Activated CD8-positive, alpha-beta memory T cell treated with anti-CD3 and anti-CD28 coated beads for 1 hour (primary cell): ENCODE measurements at places on chromosomes 6 and 20.

GRCh38 chr6:31971279-31971992 lies 502 bp downstream of the DXO start:
- DNase-seq: no peak

- no peak for DNase-seq
Measured at GRCh38 chr6:15351631-15352030, 105.8 kb downstream of the JARID2 start.

GRCh38 chr6:28349892-28350737 lies at the start of gene ZKSCAN3:
Gene ZKSCAN3 (plus strand): TSS chr6:28349947. CDS start chr6:28359587, 9,640 bp downstream.
- peak; percentile 75 for DNase-seq

GRCh38 chr20:34242879-34243278 lies 1.7 kb downstream of the ASIP start:
- DNase-seq: no peak

GRCh38 chr20:8095648-8096572 lies 36.2 kb upstream of the PLCB1 start:
- no peak for DNase-seq

- DNase-seq: no peak
Measured at GRCh38 chr6:131765804-131766135, 42.0 kb upstream of the ENPP1 start.

DNA sequence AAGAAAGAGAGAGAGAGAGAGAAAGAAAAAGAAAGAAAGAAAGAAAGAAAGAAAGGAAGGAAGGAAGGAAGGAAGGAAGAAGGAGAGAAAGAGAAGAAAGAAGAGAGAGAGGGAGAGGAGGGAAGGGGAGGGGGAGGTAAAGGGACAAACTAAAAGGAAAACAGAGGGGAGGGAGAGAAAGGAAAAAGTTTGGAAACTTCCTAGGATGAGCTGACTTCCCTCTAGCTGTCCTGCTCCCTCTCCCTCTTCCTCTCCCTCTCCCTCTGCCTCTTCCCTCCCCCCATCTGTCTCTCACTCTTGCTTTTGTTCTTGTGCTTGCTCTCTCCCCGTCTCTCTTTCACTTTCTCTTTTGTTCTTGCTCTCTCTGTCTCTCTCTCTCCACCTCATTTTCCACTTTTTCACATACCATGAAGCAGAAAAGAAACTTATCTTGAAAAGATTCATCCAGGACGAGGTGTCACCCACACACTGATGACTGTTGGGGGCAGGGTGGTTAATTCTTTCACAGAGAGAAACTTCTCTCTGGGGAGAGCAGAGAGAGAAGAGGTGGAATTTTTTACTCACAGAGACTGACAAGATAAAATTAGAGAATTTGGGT lies 56.4 kb upstream of the DUSP22 start:
- no peak for DNase-seq

DNA sequence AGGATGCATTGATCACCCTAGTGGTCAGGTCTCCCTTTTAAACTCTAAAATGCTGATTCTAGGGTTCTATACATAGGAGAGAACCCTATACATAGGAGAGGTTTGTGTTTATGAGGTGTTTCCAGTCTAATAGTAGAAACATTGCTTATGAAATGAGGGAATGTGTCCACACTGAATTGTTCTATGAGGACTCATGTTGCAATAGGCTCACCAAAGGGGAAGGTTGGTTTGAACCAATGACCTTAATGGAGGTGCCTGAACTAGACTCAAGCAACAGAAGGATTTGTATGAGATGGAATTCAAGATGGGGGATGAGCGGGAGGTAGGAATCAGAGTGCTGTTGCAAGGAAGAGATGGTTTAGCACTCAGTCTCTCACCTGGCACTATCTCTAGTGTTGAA lies 33.5 kb upstream of the UBR2 start:
- DNase-seq: no peak

GRCh38 chr6:119658917-119659316 lies 309.4 kb upstream of the MAN1A1 start:
- no peak for DNase-seq

DNA sequence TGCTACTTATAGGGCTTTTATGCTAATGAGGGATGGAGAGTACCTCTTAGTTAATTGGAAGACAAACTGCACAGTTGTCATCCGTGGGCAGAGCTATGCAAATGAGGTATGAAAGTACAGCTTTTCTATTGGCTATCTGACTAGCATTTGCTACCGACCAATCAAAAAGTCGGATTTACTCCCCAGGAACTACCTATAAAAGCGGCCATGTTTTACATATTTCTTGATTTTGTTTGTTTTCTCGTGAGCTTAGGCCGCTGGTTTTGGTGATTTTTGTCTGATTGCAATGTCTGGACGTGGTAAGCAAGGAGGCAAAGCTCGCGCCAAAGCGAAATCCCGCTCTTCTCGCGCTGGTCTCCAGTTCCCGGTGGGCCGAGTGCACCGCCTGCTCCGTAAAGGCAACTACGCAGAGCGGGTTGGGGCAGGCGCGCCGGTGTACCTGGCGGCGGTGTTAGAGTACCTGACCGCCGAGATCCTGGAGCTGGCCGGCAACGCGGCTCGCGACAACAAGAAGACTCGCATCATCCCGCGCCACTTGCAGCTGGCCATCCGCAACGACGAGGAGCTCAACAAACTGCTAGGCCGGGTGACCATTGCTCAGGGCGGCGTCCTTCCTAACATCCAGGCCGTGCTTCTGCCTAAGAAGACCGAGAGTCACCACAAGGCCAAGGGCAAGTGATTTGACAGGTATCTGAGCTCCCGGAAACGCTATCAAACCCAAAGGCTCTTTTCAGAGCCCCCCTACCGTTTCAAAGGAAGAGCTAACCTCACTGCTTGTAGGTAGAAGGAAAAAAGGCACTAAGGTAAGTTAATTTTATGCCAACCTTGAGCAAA lies 36.9 kb downstream of the HFE start:
- DNase-seq: no peak

DNA sequence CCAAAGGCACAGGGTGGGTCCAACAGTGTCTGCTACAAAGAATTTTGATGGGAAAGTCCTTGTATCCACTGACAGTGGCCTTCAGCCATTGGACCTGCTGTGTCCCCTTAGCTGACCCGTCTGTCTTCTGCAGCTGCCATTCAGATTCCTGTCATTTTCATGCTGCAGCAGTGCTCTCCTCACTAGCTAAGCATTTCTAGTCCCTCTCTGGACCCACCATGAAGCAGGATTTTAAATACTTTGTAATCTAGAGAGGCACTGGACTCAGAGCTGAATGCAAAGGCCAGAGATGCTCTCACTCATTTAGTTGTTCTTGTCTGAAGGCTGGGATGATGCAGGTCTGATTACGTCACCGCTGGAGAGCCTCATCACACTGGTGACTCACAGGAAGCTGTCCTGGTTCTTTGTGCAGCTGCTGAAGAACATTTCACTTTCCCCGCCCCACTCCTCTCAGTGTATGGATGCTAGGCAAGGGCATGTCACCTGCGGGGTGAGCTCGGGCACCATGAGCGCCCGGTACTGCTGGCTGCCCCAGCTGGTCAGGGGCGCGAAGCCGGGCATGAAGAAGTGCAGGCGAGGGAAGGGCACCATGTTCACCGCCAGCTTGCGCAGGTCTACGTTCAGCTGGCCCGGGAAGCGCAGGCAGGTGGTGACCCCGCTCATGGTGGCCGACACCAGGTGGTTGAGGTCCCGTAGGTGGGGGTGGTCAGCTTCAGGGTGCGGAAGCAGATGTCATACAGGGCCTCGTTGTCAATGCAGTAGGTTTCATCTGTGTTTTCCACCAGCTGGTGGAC lies 19.4 kb upstream of the TUBB2A start:
- DNase-seq: no peak

DNA sequence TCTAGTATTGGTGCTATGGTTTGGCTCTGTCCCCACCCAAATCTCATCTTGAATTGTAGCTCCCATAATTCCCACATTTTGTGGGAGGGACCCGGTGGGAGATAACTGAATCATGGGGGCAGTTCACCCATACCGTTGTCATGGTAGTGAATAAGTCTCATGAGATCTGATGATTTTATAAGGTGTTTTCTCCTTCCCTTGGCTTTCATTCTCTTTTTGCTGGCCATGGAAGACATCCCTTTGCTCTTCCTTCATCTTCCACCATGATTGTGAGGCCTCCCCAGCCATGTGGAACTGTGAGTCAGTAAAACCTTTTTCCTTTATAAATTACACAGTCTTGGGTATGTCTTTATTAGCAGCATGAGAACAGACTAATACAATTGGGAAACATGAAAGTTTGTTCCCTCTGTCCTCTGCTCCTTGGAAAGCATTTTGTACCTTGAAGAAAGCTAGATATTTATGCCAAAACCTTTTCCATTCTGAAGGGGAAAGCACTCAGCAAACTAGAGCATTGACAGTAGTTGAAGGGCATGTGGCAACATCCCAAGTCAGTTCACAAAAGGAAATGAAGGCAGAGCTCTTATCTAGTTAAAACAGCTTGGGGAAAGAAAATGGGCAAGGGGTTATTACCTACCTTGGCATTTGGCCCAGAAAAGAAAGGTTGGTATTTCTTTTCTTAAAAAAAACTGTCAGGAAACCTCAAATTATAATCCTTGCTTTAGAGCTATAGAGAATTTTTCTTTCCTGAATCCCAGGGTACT lies 10.7 kb upstream of the TNFAIP3 start:
- no peak for DNase-seq

DNA sequence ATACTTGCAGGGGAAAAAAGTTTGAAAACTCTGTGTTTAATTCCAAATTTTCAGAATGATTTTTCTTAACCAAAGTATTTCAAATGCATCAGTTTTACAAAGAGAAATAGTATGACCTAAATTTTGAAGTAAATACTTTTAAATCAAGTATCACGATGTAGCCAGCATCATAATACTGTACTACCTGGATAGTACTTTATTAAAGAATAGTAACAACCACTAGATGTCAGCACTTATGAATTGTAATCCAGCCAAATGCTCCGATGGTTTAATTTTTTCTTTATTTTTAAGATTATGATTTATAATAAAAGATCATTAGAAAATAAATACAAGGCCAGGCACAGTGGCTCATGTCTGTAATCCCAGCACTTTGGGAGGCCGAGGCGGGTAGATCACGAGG lies 37.2 kb upstream of the HACE1 start:
- no peak for DNase-seq

GRCh38 chr6:134584847-134585516 lies 267.1 kb upstream of the SGK1 start:
- DNase-seq: no peak

DNA sequence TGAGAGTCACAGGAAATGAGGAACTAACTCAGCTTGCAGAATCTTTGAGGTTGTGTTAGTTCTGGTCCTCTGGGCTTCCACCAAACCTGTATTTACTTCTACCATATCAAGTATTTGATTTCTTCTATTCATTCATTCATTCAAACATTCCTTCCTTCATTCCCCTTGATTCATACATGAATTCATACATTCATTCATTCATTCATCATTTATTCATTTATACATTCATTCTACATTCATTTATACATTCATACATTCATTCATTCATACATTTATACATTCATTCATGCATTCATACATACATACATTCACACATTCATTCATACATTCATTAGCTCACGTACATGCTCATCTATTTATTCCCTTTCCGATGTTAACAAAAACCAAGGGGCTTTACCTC lies 120.3 kb downstream of the BMP7 start:
- no peak for DNase-seq

DNA sequence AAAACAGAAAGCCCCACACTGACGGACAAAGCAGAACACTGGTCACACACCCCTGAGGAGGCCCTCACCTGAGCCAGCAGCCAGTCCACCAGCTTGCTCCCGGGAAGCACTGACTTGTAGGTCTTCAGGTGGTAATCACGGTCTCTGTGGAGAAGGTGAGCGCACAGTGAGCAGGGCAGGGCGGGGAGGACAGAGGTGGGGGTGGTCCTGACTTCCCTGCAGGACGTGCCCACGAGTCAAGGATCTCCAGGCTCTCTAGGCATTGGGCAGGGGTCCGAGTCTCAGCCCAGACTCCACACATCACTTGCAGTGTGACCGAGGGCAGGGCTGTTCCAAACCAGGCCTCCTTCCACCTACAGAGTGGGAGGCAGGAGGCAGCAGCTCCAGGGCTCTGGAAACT lies 151.7 kb downstream of the PREX1 start:
- no peak for DNase-seq

- no peak for DNase-seq
Measured at GRCh38 chr20:1368448-1369199, 24.2 kb downstream of the FKBP1A start.

- DNase-seq: no peak
Measured at GRCh38 chr20:8166730-8167129, 34.7 kb downstream of the PLCB1 start.

GRCh38 chr6:166760288-166760687 lies 133.2 kb upstream of the RPS6KA2 start:
- DNase-seq: peak; percentile 48

DNA sequence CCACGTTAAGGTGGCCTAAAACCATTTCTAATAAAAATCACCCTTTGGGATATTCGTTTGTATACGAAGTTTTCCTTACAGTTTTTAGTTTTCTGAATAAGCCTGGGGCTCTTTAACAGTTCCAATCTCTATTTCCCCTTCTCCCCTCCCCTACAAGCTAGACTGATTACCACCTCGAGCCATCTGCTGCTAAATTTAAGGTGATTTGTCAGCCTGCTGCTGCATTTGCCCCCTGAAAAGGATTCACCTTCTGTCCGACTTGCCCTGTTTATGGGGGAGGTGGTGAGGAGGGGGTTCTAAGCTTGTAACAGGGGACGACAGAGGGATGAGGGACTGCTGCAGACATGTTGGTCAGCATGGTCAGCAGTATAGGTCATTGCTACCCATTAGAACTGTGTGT lies 146.3 kb downstream of the JARID2 start:
- DNase-seq: no peak
